NCI-H1694 treated with DMSO at 0.1 percent for 48 hours (cell line): ENCODE measurements at places on chromosomes 2 and 18.

DNA sequence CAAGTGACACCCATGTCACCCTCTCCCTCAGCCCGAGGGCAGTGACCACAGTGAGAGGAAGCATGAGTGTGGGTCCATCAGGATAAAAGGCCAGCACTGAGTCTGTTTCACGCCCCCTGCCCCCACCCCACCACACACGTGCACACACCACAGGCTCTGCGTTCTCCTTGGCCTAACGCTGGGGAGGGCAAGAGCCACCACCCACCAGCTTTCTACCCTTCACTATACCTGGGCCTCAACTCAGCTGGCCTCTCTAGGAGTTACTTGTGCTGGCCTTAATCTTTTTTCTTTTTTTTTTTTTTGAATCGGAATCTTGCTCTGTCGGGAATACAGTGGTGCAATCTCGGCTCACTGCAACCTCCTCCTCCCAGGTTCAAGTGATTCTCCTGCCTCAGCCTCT is 140.5 kb downstream of the ZFP36L2 start:
- no peak for DNase-seq

- DNase-seq: no peak
These were observed 79.0 kb upstream of the ID2 start for GRCh38 chr2:8602809-8603208.

DNA sequence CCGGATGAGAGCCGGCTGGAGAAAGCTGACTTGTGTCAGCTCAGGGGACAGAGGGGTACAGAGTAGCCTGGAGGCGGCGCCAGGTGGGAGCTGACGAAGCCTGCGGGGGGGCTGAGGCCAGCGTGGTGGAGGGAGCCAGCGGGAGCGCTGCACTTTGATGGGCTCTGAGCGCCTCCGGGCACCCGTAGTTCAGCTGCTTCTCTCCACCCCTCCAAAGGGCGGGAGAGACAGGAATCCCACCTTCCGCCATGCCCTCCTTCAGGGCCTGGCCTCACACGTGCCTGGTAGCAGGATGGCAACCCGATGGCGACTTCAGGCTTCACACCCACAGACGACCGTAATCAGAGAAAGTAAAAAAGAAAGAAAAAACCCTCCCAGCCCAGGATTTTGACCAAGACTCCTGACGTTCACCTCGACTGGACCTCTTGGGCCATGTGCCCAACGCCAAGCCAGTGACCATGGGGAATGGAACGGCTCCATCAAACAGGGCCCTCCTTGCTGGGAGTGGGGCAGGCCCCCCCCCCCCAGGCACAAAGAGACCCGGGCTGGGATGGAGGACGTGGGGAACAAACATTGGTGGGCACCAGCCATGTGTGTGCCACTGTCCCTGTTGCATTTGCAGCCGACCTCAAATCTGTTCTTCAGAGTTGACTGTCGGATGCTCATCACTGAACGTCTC is 60.7 kb upstream of the ASAP2 start:
- DNase-seq: no peak

DNA sequence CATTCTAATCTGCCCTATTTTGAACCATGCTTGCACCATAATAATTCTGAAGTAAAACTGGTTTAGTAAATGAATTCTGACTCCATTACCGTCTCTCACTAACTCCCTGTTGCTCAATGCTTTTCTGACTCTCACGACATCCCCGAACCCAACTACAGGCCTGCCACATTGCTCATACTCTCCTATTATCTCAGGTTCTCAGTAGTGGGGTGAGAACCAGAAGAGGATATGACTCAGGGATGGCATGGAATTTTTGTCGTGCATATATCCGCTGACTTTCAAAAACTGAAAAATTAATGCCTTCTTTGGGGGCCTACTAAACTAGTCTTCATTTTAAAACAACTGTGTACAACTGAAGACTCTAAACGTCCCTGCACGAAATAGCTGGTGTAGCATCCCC is 34.3 kb downstream of the NETO1 start:
- DNase-seq: no peak
